Esophagus mucosa (tissue), 1 donor: ENCODE measurements at places on chromosomes 2 and 18. TPM values are rescaled to one million over a fixed set of nuclear protein-coding genes. Genes with fewer than 3 reads are reported as not detected.
A peak's percentile ranks its signal among the peaks of the same experiment; 100 is the strongest.

The UGT1A10 gene
- 6.9 TPM for total RNA-seq

The BOLL gene
- not detected for total RNA-seq

The EFHD1 gene
- total RNA-seq = 1.1 TPM

DNA sequence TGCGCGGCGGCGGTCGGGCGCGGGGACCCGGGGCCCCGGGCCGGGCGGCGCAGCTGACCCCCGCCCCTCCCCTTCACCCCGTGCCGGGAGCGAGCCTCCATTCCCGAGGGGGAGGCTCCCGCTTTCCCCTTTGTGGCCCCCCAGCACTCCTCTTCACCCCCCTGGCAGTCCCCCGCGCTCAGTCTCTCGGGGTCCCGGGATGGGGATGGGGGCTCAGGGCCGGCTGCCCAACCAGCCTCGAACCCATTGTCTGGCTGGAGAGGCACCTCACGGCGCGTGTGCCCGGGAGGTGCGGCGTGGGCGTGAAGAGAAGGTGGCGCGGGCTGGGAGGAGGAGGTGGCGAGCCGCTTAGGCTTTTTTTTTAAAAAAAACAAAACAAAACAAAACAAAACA lies 748 bp downstream of the FMNL2 start:
- peak; percentile 38 for ATAC-seq

DNA sequence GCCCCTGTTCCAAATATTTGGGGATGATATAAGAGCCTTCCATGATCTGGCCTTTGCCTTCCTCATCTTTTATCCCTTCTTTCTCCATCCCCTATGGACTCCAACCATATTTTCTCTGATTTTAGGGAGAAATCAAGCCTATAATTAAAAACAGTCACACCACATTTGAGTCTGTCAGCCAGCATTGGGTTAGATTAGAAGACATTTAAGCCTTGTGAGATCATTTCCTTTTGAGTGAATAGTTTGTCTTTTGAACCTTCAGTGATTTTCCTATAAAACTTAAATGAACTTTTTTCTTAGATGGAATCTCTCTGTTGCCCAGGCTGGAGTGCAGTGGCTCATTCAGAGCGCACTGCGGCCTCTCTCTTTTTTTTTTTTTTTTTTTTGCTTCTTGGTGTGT lies 7.6 kb upstream of the C18orf32 start:
- no peak for ATAC-seq

- ATAC-seq = no peak
Observed at GRCh38 chr2:161952783-161953191, 121.2 kb downstream of the DPP4 start.

- ATAC-seq = peak; percentile 31
Observed at GRCh38 chr2:100321866-100322820, at the start of gene LONRF2. Gene LONRF2, minus strand, starts transcription at chr2:100322501. Its CDS starts 408 bp downstream, at chr2:100322093.

GRCh38 chr2:35989503-35989902 lies 366.1 kb upstream of the CRIM1 start:
- no peak for ATAC-seq

DNA sequence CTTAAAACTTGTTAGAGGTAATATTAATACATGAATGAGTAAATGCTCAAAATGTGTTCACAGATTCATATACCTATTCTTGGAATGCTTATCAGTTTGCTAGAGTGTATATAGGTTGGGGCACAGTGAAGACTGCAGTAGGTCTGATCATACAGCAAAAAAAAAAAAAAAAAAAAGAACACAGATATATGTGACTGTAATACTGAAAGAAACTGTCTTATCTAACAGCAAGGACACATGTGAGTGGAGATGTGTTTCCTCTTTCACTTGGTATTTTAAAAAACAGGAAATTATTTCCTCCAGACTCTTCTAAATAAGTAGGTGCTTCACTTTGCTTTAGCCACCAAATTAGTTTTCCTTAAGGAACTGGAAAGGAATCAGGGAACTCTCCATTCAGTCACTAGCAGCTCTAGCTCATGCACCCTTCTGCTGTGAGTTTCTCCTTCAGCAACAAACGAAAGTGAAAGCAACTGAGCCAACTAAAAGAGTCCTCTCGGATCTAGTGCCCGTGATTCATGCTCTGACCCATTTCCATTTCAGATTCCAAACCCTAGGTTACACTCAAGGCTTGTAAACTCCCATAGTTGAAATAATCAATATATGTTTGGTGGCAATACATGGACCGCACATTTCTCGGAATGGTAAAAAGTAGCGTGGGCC lies 98.5 kb downstream of the DSEL start:
- no peak for ATAC-seq
